ENCODE measurements at places on chromosomes 4 and X.
A peak's percentile ranks its signal among the peaks of the same experiment; 100 is the strongest.

GRCh38 chrX:41332408-41333002, 1.5 kb upstream of the DDX3X start:
- DNase-seq = no peak

DNA sequence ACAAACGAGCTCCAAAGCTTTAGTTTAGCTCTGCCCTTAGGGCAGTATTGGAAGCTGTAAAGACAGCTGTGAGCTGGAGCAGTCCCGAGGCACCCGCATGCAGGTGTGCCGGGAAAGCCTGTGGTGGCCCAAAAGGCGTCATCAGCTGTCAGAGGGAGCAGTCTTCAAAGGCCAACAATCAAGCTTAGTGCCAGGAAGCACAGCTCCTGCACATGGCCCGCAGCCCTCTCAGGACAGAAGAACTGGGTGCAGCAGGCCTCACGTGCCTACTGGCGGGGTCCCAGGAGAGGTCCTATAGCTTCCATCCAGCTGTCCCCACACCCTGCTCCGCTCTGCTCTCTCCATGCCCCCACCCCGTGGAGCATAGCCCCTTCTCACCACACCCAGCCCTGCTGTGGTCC, 92.2 kb upstream of the TRIM2 start:
- DNase-seq = no peak

- DNase-seq = no peak
These were observed 15.5 kb downstream of the CPE start for GRCh38 chr4:165394275-165394674.

DNA sequence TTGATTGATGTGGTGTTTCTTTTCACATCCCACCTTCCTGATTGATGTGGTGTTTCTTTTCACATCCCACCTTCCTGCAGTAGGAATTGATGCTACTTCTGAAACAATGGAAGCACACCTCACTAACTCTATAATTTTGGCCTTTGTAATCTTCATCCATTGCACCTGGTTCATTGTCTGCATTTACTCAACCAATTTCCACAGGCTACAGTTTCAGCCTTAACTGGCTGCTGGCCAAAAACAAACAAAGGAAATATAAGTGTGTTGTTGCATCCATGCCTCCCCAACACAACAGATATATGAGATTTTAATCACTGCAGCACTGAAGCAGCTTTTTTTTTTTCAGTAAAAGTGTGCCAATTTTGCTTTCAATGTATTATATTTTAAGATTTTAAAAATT, 867.6 kb upstream of the PCDH7 start:
- DNase-seq = no peak

- DNase-seq = no peak
These were observed 108.0 kb downstream of the ZNF330 start for GRCh38 chr4:141328560-141329173.

DNA sequence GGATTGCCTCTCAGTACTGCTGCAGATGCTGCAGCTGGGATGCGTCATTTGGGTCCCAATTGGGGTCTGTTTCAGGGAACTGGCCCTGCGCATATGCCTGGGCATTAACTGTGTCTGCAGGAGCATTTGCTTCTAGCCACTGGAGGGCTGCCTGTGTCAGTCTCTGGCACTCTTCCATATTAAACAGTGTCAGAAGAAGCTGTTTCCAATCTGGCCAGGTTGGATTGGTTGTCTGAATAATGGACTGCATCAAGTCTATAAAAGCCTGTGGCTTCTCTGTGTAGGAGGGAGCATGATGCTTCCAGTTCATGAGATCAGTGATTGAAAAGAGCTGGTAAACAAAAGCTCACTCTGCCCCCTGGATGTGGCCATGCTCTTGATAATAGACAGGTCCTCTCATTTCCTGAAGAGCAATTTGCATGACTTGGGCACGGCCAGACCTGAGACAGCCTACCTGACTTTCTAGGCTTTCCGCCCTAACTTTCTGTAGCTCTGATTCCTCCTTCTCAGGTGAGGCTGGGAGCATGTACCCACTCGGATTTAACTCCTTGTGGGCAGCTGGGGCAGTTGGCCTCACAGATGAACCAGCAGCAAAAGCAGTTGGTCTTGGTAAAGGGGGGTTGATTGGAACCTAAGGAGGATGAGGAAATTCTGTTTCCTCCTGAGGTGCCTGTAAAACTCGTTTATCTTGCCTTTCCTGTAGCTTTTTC, 29.2 kb downstream of the SULT1E1 start:
- DNase-seq = no peak

- no peak for DNase-seq
These were observed 175.4 kb upstream of the PSAPL1 start for GRCh38 chr4:7610022-7610670.

DNA sequence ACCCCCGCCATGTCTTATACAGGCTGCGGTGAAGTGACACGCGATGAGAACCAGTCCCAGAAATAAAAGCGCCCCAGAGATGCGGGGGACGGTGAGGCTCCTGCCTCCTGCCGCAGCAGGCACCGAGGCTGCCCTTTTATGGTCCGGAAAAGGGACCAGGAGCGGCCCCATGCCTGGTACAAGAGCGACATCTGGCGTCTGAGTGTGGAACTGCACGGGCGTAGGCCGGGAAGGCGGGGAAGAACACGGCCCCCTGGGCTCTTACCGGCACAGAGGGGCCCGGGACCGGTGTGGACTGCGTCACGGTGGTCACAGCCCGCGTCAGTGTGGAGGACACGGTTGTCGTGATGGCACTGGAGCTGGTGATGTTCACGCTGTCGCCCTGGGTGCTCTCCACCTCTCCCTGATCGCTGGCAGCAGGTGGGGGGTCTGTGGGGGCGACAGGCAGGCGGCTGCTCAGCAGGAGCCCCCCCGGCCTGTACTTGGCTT, 8.9 kb upstream of the RENBP start:
- DNase-seq = peak; percentile 91

- DNase-seq = no peak
These were observed 53.9 kb upstream of the KIAA1210 start for GRCh38 chrX:119181491-119181890.

DNA sequence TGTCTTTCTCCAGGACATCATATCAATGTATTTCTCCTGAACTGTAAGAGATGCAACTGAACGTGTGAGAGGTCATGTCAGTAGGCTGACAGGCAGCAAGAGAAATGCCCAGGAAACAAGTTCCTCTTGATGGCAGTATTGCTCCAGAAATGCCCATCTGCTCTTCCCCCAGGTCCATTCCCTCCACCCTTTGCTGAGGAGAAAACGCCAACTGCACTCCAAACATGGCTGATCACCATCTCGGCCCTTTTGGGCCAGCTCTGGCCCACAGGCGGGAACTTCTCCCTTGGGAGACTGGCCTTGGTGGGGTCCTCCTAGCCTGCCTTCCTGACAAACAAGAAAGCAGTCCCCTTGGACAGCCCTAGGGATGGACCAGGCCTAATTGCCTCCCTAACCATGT, 276.5 kb upstream of the AGTR2 start:
- peak; percentile 48 for DNase-seq

- DNase-seq = no peak
These were observed 150.8 kb downstream of the RBMX2 start for GRCh38 chrX:130552444-130553073.

DNA sequence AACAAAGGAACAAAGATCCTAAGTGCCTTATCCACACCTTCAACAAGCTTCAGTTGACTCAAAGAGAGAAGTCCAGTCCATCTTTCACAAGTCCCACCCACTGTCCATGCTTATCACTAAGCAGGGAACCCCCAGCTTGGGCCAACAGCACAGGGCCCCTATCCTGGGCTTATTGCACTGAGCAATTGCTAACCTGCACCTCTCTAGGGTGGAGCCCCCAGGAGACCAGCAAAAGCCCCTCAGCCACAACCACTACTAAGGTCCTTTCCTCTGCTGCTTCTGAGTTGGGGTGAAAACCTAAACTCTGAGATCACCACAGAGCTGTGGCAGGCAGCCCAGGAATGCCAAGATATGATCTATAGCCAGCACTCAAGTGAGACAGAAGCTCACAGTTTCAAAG, 96.7 kb upstream of the PBDC1 start:
- no peak for DNase-seq

GRCh38 chr4:8913121-8913857, 41.6 kb upstream of the HMX1 start:
- DNase-seq = peak; percentile 16

DNA sequence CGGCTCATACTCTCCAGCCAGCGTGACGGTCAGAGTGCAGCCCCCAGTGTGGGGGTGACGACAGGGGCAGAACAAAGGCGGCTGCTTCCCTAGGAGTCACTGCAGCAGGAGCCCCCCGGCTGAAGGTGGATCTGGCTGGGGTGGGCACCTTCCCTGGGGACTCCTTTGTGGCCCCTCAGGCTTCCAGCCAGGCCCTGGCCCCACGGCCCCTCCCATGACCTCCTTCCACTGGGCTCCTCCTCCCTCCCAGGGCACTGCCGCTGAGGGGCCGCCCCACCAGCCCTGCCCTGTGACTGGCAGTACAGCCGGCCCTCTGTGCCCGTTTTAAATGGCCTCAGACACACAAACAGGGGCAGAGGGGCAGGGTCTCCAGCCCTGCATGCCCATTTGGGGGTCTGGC, 61.9 kb downstream of the FAM53A start:
- no peak for DNase-seq

- no peak for DNase-seq
These were observed 64.2 kb downstream of the MAGEA10 start for GRCh38 chrX:152074163-152074562.

DNA sequence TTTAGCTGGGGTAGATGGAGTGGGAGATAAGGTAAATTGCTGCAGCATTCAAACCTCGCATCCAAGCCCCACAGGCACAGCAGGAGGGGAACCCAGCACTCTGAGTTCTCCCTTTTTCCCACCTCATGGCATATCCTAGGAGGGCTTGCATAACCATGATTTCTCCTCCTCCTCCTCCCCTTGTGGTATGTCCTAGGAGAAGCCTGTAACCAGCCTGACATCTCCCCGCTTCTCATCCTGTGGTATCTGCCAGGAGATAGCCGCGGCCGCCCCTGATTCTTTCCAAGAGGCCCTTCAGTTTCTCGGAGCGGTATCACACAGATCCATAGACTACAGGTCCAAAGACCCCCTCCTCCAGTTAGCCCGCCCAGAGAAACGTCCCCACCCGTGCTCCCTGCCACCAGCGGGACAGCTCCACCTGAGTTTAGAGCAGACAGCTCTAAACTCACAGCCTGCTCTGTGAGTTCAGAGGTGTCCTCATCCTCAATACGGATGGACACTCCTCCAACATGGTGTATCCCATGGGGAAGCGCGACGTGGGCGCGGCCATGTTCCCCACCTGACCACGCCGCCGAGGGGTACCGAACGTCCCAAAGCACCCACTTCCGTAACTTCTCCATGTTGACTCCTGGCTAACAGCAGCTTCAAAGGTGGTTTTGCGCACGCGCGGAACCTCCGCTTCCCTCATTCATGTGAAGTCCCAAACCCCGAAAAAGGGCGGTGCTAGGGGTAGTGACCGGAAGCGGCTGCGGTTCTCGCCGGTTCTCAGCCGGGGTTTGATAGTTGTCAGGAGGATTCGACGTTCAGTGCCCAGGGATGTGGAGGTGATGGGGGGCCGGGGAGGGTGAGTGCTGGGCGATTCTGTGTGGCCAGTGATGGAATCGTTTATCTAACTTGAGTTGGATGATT, at the start of gene ZNF81:
Gene ZNF81 (plus strand): TSS at position 739 of the 909 bp plus-strand sequence. CDS start 9,366 bp downstream, outside the sequence.
- peak; percentile 84 for DNase-seq

- no peak for DNase-seq
These were observed 40.8 kb downstream of the LAMP2 start for GRCh38 chrX:120428309-120428708.

DNA sequence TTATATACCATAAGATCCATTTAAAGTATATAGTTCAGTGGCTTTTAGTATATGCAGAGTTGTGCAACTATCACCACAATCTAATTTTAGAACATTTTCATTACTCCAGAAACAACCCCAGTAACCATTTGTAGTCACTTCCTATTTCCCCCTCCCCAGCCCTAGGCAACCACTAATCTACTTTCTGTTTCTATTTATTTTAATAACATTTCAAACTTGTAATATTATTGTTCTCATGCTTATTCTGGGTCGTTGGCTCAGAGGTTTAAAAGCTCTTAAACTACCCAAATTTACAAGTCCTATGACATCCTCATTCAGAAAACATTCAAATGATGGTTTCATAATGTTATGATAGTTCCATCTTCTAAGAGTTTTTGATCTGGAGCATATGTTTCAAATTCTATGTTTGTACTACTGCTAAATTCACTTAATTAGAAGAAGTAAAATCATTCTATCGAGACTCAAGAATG, 18.4 kb downstream of the XIAP start:
- DNase-seq = no peak

- no peak for DNase-seq
These were observed 87.5 kb upstream of the UXT start for GRCh38 chrX:47746446-47746845.

- DNase-seq = no peak
These were observed 333.8 kb upstream of the PCDH7 start for GRCh38 chr4:30386266-30386895.

- DNase-seq = no peak
These were observed 18.2 kb upstream of the AGA start for GRCh38 chr4:177460460-177460859.

DNA sequence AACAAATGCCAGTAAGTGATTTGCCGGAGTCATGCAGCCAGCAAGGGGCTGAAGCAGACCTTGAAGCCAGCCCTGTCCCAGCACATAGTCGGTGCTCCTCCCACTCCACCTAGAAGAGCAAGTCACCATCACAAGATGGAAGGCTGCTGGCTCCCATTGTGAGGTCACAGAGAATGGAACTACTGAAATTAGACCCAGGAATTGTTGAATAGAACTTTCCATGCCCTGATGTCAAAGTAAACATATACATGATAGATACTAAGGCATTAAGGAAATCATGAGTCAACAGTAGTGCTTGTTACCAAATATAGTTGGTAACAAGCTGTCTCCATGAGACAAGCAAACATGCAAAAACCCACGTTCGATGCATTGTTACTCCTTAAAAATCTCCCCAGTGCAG, 177.1 kb upstream of the MID1 start:
- DNase-seq = peak; percentile 7

GRCh38 chrX:38514016-38514854, 47.1 kb upstream of the TSPAN7 start:
- no peak for DNase-seq

DNA sequence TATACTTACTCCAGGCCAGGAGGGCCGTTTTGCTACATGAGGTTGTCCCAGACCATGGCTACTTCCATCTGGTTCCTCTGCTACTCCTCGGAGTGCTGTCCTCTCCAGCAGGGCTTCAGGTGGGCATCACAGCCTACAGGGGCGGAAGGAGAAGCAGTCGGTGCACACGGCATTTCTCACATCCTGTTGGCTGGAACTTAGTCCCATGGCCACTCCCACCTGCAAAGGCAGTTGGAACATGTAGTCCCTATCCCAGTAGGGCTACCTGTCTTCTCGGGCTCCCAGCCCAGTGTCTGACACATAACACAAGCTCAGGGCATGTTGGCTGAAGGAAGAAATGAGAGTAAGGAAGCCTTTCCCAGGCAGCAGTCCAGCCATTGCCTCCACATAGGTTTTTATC, 7.7 kb upstream of the STK32B start:
- DNase-seq = no peak

DNA sequence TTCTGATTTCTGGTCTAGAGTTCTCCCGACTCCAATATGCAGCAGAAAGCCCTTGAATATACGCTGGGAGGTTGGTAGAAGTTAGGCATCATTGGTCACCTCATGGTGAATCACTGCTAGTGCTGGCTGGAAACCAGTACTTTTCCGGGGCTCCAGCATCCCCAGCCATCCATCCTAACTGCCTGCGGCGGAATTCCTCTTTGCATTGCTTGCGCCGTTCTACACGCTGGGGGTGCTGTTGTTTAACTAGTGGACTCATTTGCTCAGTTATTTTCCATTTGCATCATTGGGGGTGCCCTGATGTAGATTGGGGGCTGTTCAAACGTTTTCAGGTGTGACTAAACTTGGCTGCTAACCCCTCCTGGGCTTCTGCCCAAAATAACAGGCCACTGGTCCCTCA, 23.3 kb upstream of the GPR50 start:
- DNase-seq = peak; percentile 29

- peak; percentile 22 for DNase-seq
These were observed 77.3 kb upstream of the TMEM47 start for GRCh38 chrX:34734383-34734782.

Data from AG08396 (cell line).